Activated naive CD4-positive, alpha-beta T cell treated with anti-CD3 and anti-CD28 coated beads, Interleukin-2, amount 50 U/mL, for 72 hours (primary cell): ENCODE measurements at places on chromosomes 1 and 21. TPM values are rescaled to one million over a fixed set of nuclear protein-coding genes. Genes with fewer than 3 reads are reported as not detected.

SLC19A1 gene
- total RNA-seq: 24.9 TPM

- DNase-seq: no peak
These were observed 204.7 kb upstream of the RGS18 start for GRCh38 chr1:191953526-191953925.

GRCh38 chr1:17412093-17412870, 27.2 kb downstream of the RCC2 start:
- no peak for DNase-seq

- no peak for DNase-seq
These were observed 82.9 kb upstream of the ARTN start for GRCh38 chr1:43850591-43851233.
